ENCODE measurements at places on chromosomes 16 and 17.
A peak's percentile ranks its signal among the peaks of the same experiment; 100 is the strongest.

- DNase-seq: no peak
These were observed 169.9 kb downstream of the CYB561 start for GRCh38 chr17:63275971-63276745.

DNA sequence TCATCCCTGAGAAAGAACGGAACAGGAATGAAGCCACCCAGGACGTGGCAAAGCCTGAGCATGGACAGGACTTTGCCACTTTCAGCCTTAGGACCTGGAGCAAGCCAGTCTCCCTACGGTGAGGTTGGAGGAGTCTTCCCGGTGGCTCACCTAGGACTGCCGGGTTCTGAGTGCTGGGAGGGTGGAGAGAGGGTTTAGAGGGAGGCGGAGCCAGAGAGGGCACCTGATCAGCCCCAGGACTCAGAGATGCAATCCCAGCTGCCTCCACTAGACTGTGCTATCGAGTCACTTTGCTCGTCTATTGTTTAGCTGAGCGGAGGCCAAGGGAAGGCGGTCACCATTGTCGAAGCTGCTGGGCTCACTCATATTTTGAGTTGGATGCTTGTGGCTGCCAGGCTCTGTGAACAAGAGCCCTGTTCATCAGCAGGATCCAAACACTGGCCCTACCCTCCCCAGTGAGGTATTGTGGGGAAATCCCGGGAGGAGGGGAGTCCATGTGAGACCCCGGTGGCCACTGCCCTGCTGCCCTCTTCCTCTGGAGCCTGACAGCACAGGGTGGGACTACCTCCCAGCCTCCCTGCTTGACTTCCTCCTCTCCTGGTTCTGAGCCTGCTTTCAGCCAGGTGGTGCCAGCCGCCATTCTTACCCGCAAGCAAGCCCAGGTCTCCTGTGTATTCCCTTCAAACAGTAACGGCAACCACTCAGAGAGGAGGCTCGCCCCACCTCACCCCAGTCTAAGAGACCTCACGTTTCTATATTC lies 7.0 kb downstream of the KRT14 start:
- peak; percentile 64 for DNase-seq

- DNase-seq: no peak
These were observed 34.6 kb upstream of the AKTIP start for GRCh38 chr16:53537626-53538025.

DNA sequence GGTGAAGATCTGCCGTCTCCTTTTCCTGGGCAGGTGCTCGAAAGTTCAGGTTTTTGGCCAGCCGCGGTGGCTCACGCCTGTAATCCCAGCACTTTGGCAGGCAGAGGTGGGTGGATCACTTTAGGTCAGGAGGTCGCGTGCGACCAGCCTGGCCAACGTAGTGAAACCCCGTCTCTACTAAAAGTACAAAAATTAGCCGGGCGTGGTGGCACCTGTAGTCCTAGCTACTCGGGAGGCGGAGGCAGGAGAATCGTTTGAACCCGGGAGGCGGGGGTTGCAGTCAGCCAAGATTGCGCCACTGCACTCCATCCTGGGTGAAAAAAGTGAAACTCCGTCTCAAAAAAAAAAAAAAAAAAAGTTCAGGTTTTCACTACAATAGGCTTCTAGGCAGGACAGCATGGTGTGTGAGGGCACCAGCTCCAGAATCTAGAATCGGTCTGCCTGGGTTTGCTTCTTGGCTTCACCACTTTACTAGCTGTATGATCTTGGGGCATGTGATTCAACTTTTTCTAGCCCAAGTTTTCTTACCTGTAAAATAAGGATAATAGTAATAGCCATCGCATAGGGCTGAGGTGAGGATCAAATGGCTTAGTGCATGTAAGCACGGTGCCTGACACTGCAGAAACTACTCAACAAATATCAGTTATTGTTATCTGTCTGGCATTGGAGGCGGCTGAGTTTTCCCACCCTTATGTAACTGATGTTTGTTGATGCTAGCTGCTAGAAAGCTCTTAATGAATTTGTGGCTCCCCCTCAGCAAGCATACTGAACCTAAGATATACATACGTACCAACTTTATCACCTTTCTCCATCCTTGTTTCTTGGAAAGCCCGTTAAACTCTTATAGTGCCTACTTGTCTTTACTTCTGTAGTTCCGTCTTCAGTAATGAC lies 1.3 kb downstream of the PSMD12 start:
- no peak for DNase-seq

GRCh38 chr17:80220736-80221215 lies 549 bp downstream of the SLC26A11 start:
- DNase-seq: no peak

DNA sequence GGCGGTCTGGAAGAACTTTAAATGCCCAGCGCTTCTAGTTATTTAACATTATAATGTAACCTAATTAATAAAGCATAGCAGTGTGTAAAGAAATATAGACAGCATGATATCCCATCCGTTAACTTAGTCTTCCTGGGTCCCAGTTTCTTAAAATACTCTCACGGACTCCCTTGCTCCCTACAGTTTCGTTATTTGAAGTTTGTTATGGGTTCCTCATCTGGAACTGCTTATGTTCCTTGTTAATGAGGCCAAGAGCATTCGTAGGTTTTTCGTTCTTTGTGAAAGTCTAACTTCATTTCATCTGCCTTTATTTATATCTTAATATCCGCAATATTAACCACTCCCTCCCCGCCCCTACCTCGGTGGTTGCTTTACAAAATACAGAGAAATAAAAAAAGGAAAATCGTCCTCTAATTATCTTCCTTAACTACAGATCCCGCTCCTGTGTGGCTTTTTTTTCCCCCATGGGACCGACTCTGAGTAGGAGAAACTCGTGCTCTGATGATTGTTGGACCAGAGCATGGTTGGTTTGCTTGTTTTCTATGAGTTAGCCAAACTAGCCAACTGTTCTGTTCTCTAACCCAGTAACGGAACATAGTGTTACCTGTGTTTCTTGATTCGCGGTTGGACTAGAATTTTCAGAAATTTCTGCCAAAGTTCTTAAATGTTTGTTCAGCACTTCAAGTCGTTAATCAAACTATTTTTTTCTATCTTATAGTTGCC lies 863 bp downstream of the ADPRM start:
- no peak for DNase-seq

GRCh38 chr16:22624800-22625533 lies 114.3 kb downstream of the NPIPB5 start:
- no peak for DNase-seq

GRCh38 chr17:74337834-74338500 lies 11.9 kb downstream of the KIF19 start:
- DNase-seq: no peak

DNA sequence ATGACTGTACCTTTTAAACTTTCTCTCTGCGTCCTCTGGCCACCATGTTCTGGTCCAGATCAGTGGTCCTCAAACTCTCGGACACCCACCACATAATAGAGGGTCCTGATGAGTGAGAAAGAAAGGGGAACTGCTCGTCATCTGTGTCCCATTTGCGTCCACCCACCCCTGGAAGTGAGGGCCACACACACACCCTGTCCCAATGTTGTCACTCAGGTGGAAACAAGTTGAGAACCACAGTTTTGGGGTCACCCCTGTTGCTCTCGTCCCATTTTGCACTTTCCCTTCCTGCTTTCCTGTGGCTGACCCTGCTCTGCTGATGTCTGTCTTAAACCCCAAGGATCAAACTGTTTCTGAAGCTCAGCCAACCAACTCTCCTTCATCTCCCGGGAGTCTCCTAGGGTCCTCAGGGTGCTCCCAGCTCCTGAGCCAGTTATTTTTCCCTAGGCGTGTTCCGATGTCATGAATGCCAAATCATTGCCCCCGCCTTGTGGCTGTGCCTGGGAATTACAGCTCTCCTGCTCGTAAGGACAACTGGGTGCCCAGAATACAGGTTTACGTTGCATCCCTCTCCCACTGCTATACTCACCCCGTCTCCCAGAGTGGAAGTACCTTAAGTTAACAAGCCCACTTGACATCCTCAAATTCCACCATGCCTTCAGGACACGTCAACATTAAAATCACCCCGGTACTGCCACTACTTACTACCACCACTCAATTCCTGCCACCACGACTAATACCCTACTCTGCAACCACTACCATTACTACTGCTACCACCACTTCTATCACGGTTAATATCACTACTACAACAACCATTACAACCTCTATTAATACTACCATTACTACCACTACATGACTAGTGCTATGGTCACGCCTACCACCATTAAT lies 26.0 kb upstream of the HNF1B start:
- DNase-seq: peak; percentile 7

GRCh38 chr16:88978608-88979346 lies 1.8 kb upstream of the CBFA2T3 start:
- DNase-seq: no peak

DNA sequence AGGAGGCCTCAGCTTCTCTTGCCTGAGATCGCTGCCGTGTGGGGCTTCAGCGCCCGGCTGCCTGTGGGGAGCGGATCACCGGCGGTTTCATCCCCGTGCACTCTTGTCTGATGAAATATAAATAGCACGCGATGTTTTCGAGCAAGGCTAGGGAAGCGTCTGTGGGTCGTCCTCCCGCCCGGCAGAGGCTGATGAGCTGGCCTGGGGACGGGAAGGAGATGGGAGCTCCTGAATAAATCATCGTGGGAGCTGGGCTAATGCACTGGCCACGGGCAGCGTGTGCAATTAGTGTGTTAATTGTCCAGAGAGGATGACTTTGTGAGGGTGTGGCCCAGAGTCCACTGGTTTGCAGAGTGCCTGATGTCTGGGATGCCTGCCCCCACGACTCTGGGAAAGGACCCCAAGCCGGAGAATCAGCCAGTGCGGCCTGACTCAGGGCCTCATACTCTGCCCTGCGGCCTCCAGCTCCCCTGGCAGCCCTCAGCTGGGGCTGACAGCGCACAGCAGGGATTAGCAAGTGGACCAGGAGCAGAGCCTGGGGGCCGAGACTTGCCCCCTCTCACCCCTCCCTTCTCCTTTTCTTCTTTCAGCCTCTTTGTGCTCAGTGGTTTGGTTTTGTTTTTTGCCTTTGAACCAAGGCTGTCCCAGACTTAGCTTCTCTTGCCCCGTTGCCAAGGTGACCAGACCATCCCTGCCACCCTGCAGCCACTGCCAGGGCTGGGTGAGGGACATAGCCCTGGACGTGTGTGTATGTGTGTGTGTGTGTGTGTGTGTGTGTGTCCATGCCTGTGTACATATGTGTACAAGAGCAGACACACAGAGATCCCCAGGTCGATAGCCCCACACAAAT lies 21.4 kb downstream of the KCNJ12 start:
- DNase-seq: no peak

DNA sequence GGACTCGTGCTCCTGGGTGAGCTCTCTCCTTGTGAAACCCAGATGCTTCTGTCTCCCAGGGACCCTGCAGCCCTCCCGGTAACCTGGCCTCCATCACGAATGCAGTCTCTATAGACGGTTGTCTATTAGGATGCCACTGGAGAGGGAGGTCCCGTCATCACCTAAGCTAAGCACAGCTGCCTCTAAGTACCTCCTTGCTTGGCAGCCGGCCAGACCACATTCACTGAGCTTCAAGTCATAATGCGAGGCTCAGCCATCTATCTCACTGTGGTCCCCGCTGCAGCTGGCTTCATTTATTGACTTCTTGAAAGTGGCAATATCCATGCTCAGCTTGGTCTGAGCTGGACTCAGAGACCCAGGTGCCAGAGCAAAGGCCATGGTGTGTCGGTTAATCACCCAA lies 74.5 kb upstream of the HSBP1 start:
- peak; percentile 84 for DNase-seq

DNA sequence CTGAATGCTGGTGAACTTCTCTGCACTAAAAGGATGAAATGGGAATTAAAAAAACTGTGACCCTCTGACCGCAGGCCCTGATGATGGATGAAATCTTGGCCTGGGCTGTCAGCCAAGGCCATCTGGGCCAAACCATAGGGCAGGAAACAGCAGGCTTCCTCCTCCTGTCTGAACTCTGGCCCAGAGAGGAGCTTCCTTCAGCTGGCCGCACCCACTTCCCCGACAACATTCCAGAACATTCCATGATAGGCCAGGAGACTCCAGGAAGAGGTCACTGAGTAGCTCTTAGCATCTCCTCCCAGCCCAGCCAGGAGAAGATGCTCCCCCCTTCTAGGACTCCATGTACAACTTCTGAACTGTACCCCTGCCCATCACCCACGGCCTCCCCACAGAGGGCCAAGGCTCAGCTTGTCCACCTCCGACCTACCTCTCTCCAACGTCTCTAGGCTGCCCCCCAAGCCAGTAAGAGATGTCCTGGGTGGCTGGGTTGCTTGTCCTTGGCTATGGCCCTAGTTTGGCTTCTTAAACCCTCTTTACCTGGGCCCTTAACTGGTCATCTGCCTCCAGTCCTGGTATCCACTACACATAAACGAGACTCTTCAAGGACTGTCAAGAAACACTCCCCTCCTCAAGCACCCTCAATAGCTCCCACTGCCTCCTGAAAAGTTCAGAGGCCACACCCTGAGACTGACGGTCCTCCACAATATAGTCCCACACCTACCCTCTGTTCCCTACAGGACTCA lies 1.7 kb downstream of the RPH3AL start:
- DNase-seq: no peak

DNA sequence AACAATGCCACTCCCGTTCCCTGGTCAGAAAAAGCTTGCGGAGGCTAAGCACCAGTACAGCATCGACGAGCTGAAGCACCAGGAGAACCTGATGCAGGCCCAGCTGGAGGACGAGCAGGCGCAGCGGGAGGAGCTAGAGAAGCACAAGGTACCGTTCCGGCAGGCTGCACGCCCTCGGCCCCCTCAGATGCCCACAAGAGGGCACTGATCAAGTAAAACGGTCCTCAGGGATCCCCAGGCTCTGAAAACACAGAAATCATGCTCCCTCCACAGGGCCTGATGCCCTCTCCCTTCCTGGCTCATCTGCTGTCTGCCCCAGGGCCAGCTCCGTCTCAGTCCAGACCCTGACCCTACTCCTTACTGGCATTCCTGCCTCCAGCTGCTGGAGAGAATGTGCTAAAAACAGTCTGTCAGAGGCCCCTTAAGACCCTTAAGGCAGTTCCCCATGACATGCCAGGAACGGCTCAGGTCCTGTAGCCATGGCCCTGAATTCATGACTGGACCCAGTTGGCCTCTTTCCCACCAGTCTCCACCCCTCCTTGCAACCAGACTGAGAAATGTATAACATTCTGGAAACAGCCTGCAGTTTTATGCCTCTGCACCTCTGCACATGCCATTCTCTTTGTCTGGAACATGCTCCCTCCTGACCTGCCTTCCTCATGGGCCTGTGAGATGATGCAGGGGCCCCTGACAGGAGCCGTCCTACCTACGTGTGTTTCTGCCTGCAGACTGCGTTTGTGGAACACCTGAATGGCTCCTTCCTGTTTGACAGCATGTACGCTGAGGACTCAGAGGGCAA lies 21.8 kb downstream of the DRC3 start:
- DNase-seq: no peak

- no peak for DNase-seq
These were observed 282.8 kb downstream of the FTO start for GRCh38 chr16:53986793-53987192.

GRCh38 chr16:83819361-83819760 lies 11.6 kb downstream of the HSBP1 start:
- no peak for DNase-seq

All from NCI-H187 (cell line).